Calu3 (cell line): ENCODE measurements at places on chromosomes 4 and X. TPM values are rescaled to one million over a fixed set of nuclear protein-coding genes. Genes with fewer than 3 reads are reported as not detected.
A peak's percentile ranks its signal among the peaks of the same experiment; 100 is the strongest.

Gene CFAP99
- 0.32 TPM in 1 of 2 replicates, not detected in the other for total RNA-seq

Gene SPANXN3
- total RNA-seq: not detected in 2 replicates

Gene IL1RAPL1
- 0.12 TPM in 1 of 2 replicates, not detected in the other for total RNA-seq

Gene CXorf65
- not detected in 2 replicates for total RNA-seq

Gene MEPE
- not detected in 2 replicates for total RNA-seq

Gene MAGEB17
- total RNA-seq: not detected in 2 replicates

DNA sequence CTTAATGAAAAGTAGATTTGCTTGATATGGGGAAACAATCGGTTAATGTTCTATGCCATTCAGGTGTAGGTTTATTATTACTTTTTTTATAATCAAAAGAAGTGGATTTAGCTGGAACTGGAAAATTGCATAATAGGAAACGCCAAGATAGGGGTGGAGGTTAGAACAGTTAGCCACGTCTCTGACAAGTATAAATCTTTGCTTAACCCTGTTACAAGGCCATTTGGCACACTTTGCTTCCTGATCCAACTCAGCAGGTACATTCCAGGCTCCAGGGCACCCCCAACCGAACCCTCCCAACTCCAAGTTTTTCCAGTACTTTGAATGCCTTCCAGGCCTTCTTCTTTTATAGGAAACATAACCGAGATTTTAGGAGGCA is 50.6 kb upstream of the ACSL4 start:
- DNase-seq: no peak

GRCh38 chrX:10654960-10655359 is 34.6 kb upstream of the MID1 start:
- DNase-seq: no peak

DNA sequence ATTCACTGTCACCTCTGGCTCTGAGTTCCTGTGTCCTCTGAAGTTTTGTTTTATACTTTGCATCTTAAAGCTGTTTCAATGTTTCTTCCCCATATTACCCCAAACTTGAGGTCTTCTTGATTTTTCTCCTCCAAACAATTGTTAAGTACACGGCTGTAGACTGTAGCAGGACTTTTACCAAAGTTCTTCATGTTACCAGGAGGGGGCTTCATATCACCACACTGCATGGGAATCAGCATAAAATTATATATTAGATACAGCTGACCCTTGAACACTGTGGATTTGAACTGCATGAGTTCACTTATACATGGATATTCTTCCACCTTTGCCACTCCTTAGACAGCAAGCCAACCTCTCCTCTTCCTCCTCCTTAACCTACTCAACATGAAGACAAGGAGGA is 56.6 kb downstream of the SPATA18 start:
- no peak for DNase-seq

GRCh38 chr4:98565681-98566301 is 92.6 kb downstream of the TSPAN5 start:
- no peak for DNase-seq

- peak; percentile 36 for DNase-seq
These were observed 13.5 kb upstream of the SPP1 start for GRCh38 chr4:87961993-87962392.

DNA sequence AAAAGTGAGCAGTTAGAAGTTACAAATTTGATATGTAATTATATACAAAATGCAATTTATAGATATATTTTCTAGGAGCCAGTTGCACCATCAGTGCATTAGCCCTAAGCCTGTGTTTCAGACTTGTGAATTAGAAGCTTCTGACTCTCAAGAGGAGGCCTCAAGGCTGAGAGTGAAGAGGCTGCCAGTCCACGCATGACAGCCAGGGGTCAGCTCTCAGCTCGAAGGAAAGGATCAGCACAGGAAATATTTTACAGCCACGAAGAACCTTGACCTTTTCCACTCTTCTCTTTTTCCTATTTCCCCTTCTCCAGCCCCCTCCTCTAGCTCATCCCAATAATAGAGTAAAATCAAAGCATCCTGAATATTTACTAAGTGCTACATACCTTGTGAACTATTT is 642.4 kb downstream of the TRIML1 start:
- DNase-seq: peak; percentile 19

GRCh38 chr4:105758958-105759357 is 50.4 kb downstream of the GSTCD start:
- no peak for DNase-seq
